Naive thymus-derived CD8-positive, alpha-beta T cell (primary cell): ENCODE measurements at places on chromosomes 1 and 21.

- peak overlapping the region; percentile 93 for H3K4me3 ChIP-seq
- peak; percentile 31 for DNase-seq
- H3K36me3 ChIP-seq: no peaks in the 10 kb centered on the region
- peak overlapping the region; percentile 84 for H3K27ac ChIP-seq
- H3K27me3 ChIP-seq: no peaks in the 10 kb centered on the region
- peaks cover 27% of the 10 kb centered on the region for H3K4me1 ChIP-seq
Observed at GRCh38 chr1:35577071-35577998, 4.2 kb downstream of the TFAP2E start.

- no peaks in the 10 kb centered on the region for H3K36me3 ChIP-seq
- no peaks in the 10 kb centered on the region for H3K27me3 ChIP-seq
- H3K4me3 ChIP-seq: no peak overlapping the region
- H3K4me1 ChIP-seq: peaks cover 3% of the 10 kb centered on the region
Observed at GRCh38 chr1:46413596-46413985, 19.5 kb downstream of the FAAH start.

- H3K4me3 ChIP-seq: peak overlapping the region; percentile 98
- DNase-seq: no peak
- peaks cover 28% of the 10 kb centered on the region for H3K4me1 ChIP-seq
- no peaks in the 10 kb centered on the region for H3K36me3 ChIP-seq
- H3K27me3 ChIP-seq: no peaks in the 10 kb centered on the region
Observed at GRCh38 chr1:9429342-9429711, 109.9 kb upstream of the SLC25A33 start.

DNA sequence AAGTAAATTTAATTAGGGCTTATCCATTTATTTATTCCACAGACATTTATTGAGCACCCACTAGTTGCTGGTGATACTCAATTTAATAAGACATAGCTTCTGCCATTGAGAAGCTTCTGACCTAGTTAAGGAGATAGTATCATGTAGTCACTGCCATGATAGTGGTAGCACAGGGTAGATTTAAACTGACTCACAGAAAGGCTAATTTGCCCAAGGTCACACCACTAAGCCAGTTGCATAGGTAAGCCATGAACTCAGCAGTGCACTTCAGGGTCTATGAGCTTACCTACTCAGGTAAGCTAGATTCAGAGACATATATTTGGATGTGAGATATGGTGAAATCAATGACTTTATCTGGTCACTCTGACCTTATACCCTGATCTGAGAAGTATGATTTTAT is 168.4 kb downstream of the TNFSF18 start:
- no peaks in the 10 kb centered on the region for H3K27me3 ChIP-seq
- H3K4me1 ChIP-seq: peaks cover 14% of the 10 kb centered on the region
- no peak for DNase-seq
- no peak overlapping the region for H3K27ac ChIP-seq

GRCh38 chr1:8925406-8925805 is 20.3 kb upstream of the CA6 start:
- peaks cover 20% of the 10 kb centered on the region for H3K36me3 ChIP-seq
- H3K27ac ChIP-seq: no peak overlapping the region
- no peak overlapping the region for H3K4me3 ChIP-seq

- no peak overlapping the region for H3K4me3 ChIP-seq
- H3K27me3 ChIP-seq: peaks cover 10% of the 10 kb centered on the region
- DNase-seq: no peak
- H3K36me3 ChIP-seq: no peaks in the 10 kb centered on the region
- H3K4me1 ChIP-seq: no peaks in the 10 kb centered on the region
Observed at GRCh38 chr1:3360646-3361257, 93.7 kb upstream of the ARHGEF16 start.

- H3K27ac ChIP-seq: no peak overlapping the region
- H3K4me1 ChIP-seq: no peaks in the 10 kb centered on the region
- H3K27me3 ChIP-seq: no peaks in the 10 kb centered on the region
- DNase-seq: no peak
- no peaks in the 10 kb centered on the region for H3K36me3 ChIP-seq
- H3K4me3 ChIP-seq: no peak overlapping the region
Observed at GRCh38 chr1:59752556-59753414, 62.0 kb upstream of the HOOK1 start.

- DNase-seq: no peak
- no peaks in the 10 kb centered on the region for H3K36me3 ChIP-seq
- H3K27me3 ChIP-seq: no peaks in the 10 kb centered on the region
- no peak overlapping the region for H3K27ac ChIP-seq
- peaks cover 11% of the 10 kb centered on the region for H3K4me1 ChIP-seq
- H3K4me3 ChIP-seq: no peak overlapping the region
Observed at GRCh38 chr1:200674838-200675587, 5.3 kb upstream of the DDX59 start.

DNA sequence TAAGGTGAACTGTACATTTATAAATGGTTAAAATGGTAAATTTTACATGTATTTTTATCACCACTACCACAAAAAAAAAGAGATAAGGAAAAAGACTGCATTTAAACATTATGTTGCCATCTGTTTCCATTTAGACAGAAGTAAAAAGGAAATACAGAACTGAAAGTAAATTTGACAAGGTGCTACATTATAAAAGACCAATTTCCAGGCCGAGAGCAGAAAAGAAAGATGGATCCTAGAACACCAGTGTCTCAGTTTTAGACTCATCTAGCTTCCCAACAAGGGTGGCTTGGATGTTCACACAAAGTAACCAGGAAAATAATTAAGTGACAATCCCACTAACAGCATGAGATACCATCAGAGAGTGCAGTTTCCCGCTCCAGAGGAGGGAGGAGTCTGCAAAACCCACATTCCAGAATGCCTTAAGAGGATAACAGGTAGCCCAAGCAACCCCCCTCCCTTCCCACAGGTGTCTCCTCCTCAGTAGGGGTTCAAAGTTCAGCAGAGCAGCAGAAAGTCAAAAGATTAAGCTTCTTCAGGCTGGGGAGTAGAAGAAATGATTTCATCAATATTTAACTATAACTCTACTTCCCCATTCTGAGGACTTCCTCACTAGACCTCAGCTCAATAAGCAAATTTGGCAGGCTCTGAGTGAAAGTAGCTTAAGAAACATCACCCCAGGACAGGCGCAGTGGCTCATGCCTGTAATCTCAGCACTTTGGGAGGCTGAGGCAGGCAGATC is 11.8 kb downstream of the TPM3 start:
- peaks cover 78% of the 10 kb centered on the region for H3K4me1 ChIP-seq
- H3K36me3 ChIP-seq: peaks cover 6% of the 10 kb centered on the region
- H3K4me3 ChIP-seq: peak overlapping the region; percentile 97
- H3K27me3 ChIP-seq: no peaks in the 10 kb centered on the region
- peak overlapping the region; percentile 99 for H3K27ac ChIP-seq

DNA sequence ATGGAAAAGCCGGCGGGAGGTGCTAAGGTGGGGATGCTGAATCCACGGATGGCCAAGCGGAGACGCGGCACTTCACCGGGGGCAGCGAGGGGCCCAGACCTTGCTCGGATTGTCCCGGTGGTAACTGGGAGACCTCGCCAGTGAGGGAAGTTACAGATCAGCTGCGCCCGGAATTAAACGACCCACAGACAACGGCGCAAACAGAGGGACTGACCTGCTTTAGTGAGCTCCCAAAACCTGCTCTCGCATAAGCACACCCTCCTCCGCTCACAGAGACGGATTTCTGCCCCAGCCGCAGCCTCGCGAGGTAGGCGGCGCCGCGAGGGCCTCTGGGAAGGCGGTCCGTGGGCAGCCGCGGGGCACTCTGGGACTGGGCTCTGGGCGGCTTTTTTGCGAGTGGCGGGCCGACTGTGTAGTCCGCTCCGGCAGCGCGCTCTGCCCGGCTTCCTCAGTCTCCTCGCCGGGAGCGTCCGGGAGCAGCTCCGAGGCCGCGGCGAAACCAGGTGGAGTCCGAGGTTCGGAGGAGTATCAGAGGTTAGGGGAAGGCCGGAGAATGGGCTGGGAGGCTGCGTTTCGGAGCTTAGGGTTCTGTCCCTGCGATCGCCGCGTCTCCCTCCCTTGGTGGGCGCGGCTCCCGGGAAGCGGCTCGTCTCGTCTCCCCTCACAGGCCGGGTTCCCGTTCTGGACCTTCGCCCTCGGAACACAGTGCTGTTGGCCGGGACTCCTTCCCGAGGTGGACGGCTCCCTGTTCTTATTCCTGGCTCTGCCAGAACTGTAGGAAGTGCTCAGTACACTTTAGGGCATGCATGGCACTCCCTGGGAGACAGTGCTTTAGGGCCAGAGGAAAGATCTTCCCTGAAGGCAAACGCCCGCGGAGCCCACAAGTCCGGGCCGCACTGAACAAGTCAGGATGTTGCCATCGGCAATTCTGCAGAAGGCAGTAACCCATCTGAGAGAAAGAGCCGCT is at the start of gene EXO5:
Gene EXO5 (plus strand): TSS at position 393 of the 967 bp plus-strand sequence. CDS start 5,778 bp downstream, outside the sequence.
- peak; percentile 70 for DNase-seq
- peak within 1 kb of the TSS; percentile 94 for H3K27ac ChIP-seq
- H3K36me3 ChIP-seq: peaks cover 53% of the 10 kb centered on the region
- H3K4me3 ChIP-seq: peak within 1 kb of the TSS; percentile 84
- peaks cover 13% of the 10 kb centered on the region for H3K4me1 ChIP-seq

DNA sequence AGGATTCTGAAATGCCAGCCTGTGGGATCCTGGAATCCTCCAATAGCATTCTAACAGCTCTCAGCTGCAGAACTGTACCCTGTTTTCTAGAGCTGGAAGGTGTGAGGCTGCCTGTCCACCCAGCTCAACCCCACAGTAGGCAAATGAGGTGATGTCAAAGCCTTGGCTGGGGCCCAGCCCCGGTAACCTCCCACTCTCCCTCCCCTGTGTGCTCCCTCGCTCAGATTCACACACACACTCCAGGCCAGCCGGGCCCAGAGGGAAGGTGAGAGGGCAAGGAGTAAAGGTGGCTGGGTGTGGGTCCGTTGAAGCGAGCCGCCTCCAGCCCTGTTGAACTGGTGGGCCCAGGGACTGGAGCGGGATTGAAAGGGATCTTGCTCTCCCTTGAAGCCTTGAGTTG is at the start of gene BSND:
Gene BSND (plus strand): TSS at position 257 of the 400 bp plus-strand sequence. CDS start 254 bp downstream, outside the sequence.
- DNase-seq: no peak
- H3K4me3 ChIP-seq: no peak within 1 kb of the TSS
- H3K36me3 ChIP-seq: no peaks in the 10 kb centered on the region
- peaks cover 36% of the 10 kb centered on the region for H3K27me3 ChIP-seq

DNA sequence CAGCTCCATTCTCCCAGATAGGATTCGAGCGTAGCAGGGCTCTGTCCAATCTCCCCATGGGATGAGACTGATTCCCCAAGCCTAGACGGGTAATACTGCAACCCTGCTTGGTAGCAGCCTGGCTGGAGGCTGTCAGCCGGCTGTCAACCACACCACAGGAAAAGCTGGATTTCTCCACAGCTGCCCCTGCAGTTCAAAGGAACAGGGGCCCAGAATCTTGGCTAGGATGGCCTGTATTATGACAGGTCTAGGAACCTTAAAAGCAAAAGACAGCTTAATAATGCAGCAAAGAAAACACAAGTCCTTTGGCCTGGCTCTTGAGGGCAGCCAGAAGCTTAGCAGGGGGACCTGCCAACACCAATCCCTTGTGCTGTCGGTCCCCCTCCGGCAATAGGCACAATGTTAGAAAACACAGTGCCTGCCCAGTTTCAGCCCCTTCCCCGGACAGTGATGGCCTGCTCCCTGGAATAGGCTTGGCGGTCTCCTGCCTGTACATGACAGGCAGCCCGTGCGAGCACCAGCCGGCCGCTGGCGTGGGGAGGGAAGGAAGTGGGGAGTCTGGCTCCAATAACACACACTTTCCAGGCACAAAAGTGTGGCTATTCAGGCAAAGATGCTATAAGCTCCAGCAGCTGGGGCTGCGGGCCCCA is 90.5 kb downstream of the TRABD2B start:
- no peak overlapping the region for H3K4me3 ChIP-seq
- H3K36me3 ChIP-seq: no peaks in the 10 kb centered on the region
- no peak overlapping the region for H3K27ac ChIP-seq

GRCh38 chr1:56550138-56550858 is 29.1 kb downstream of the PLPP3 start:
- H3K27ac ChIP-seq: no peak overlapping the region
- H3K4me1 ChIP-seq: no peaks in the 10 kb centered on the region
- H3K27me3 ChIP-seq: peaks cover 2% of the 10 kb centered on the region
- DNase-seq: no peak
- no peaks in the 10 kb centered on the region for H3K36me3 ChIP-seq
- H3K4me3 ChIP-seq: no peak overlapping the region

DNA sequence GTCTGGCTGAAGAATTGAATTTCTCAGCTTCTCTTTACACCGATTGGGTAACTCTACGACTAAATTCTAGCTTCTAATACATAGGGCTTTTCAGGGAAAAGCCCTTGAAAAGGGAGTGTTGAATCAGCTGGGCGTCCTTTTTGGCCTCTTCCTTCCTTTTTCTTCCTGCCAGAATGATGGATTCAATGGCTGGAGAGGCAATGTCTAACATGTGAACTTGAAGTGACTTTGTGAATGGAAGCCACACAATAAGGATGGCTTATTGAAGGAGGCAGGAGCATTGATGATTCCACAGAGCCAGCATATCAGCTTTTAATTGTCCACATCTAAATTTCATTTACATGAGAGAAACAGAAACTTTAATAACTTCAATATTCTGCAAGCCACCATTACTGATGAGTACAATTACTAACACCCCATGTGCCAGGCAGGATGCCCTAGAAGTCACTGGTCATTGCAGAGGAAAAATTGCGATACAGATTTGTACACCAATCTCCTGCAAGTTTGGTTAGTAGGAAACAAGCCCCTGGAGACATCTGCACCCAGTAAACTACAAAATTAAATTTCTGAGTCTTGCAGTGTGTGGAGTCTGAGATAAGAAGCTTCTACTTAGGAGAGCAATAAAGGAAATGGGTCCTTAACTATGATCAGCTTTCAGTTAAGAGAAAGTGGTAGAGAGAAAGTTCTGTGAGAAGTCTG is 56.1 kb downstream of the STYXL2 start:
- peaks cover 6% of the 10 kb centered on the region for H3K27me3 ChIP-seq
- H3K4me1 ChIP-seq: no peaks in the 10 kb centered on the region
- no peak overlapping the region for H3K27ac ChIP-seq
- H3K4me3 ChIP-seq: no peak overlapping the region
- H3K36me3 ChIP-seq: peaks cover 12% of the 10 kb centered on the region

GRCh38 chr1:112389689-112390088 is 6.3 kb upstream of the CTTNBP2NL start:
- no peak overlapping the region for H3K27ac ChIP-seq
- no peak for DNase-seq
- peaks cover 5% of the 10 kb centered on the region for H3K4me1 ChIP-seq
- peaks cover 39% of the 10 kb centered on the region for H3K27me3 ChIP-seq
- H3K36me3 ChIP-seq: no peaks in the 10 kb centered on the region

DNA sequence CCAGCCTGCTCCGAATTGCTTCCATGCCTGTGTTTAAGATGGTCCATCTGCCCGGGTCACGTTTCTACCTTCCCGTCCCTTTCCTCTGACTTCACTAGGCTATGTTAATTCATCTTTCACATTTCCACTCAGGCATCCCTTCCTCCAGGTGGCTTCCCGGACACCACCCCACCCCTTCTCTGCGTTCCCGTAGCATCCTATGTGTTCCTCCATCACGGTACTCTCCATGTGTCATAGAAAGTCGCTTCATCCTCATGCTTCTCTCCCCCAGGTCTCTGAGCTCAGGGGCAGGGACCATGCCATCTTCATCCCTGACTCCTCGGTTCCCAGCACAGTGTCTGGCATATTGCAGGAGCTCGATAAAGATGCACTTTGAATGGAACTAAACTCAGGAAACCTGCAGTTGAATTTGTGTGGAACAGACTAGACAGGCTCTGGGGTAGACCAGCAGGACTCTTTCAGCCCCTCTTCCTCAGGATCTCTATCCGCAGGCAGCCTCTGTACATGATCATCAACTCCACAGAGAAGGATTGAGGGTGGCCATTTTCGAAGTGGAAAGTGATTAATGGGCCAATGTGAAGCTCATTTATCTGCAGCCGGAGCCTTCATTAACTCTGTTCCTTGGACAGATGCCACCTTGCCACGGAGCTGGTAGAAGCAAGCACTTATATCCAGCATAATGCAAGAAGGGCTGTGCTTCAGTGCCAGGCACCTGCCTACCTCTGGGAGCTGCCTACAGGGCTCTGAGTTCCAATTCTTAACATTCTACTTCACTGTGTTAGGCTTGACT is 9.1 kb downstream of the C1orf226 start:
- peaks cover 11% of the 10 kb centered on the region for H3K4me1 ChIP-seq
- no peak overlapping the region for H3K27ac ChIP-seq
- no peak overlapping the region for H3K4me3 ChIP-seq

GRCh38 chr21:44539991-44540666 is at the start of gene KRTAP10-1:
Gene KRTAP10-1, minus strand, starts transcription at chr21:44540195. Its CDS starts 45 bp downstream, at chr21:44540150.
- no peak for DNase-seq
- no peaks in the 10 kb centered on the region for H3K36me3 ChIP-seq
